ENCODE measurements at places on chromosomes 2 and 18.
A peak's percentile ranks its signal among the peaks of the same experiment; 100 is the strongest.

DNA sequence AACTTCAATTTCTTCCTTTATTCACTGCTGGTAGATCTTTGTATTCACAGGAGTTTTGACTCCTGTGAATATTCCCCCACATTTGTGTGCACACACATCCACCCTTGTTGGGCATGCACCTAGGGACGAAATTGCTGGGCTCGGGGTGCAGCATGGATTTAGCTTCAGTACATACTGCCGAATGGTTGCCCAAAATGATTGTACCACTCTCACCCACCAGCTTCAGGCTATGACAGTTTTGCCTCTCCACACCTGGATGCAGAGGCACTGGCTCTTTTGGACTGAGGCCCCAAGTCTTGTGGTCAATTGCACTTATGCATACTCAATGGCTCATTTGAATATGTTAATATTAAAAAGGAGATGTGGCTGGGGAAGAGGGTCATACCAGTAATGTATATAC, 65.1 kb upstream of the ODC1 start:
- DNase-seq, result no peak

- no peak for DNase-seq
Measured at GRCh38 chr2:113036763-113037162, 15.9 kb downstream of the IL36B start.

GRCh38 chr2:216551234-216552068, 52.8 kb downstream of the RPL37A start:
- no peak for DNase-seq

GRCh38 chr2:22697054-22697788, 687.8 kb upstream of the KLHL29 start:
- no peak for DNase-seq

DNA sequence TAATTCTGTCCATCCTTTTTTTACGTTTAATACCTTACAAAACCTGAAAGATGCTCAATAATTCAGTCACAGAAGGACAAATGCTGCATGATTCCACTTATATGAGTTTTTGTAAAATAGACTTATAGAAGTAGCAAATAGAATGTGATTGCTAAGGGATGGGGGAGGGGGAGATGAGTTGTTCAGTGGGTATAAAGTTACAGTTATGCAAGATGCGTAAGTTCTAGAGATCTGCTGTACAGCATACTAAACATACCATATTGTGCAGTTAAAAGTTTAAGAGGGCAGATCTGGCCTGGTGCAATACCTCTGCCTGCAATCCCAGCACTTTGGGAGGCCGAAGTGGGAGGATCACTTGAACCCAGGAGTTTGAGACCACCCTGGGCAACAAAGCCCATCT, 78.8 kb downstream of the TET3 start:
- DNase-seq, result no peak

GRCh38 chr2:237742191-237742590, 56.4 kb upstream of the RBM44 start:
- DNase-seq, result no peak

DNA sequence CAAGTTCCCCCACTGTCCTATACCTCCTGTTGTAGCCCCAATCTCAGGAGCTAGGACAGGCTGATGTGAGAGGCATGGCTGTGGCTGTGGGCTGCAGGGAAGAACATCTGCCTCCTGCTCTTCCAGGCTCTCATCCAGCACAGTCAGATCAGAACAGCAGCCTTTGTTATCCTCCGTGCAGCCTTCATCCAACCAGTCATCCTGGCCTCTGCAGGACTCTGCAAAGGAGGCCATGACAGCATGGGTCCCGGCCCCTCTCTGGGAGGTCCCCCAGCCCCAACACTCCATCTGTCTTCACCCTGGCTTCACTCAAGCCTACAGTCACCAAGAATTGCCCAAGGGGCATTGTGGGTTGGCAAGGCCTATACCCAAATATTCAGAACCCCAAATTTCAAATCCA, 223.2 kb upstream of the COPS8 start:
- DNase-seq, result no peak

DNA sequence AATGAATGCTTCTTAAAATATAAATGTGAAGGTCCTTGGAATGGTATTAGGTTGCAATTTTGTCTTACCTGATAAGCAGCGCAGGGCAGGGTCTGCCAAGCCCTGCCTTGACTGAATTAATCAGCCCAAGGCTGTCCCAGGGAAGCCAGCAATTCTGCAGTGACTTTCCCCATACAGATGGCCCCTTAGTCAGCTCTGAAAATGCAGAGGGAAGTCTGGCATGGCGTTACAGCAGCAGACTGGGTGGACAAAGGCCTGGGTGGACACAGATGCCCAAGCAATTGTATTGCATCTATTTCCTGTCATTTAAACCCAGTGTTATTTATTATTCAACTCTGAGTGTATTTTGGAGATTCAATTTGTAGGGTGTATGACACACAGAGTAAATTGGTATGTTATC, 56.6 kb upstream of the NOL4 start:
- no peak for DNase-seq

DNA sequence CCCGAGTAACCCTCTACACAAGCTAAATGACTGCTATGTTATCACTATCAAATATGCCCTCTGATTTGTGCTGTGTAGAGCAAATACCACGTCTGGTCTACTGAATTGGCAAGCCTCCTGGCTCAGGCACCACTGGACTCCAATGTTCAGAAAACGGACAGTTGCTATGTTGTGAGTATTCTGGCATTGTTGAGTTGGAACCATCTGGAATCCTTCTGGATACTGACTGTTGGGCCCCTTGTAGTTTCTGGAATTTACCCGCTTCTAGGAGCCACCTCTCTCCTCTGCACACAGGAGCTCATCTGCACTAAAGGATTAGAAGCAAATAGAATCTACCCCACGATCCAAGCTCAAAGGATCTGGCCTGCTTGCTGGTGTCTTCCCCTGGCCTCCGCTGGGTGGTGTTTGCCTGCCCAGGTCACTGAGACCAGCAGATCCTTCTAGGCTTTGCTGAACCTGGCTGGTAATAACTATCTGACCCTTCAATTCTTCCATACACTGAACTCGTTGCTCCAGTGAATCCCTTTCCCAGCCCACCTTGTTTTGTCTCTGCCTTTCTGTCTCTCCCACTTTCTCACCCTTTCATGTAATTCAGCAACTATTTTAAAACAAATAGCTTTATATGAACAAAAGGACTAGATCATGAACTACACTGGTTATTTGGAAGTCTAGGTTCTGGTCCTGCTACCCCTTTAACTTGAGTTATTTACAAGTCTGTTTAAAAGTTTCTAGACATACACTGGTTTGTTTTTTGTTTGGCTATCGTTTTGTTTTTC, 2.1 kb upstream of the HAAO start:
- DNase-seq, result no peak

DNA sequence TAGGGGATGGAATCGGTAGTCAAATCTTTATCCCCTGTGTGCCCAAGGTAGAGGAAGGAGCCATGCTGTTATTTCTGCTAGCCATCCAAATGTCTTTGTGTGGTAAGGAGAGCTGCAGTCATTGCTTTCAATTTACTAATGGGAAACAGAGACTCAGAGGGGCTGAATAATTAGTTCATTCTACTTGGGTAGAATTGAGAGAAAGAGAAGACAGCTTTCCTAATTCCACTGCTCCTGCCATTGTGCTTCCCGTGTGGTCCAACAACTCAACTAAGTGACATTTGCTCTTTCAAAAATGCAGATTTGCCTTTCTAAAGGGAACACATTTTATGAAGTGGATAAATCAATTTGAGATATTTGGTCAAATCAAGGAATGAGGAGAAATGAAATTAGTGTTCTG, 136.1 kb downstream of the AQP4 start:
- no peak for DNase-seq

DNA sequence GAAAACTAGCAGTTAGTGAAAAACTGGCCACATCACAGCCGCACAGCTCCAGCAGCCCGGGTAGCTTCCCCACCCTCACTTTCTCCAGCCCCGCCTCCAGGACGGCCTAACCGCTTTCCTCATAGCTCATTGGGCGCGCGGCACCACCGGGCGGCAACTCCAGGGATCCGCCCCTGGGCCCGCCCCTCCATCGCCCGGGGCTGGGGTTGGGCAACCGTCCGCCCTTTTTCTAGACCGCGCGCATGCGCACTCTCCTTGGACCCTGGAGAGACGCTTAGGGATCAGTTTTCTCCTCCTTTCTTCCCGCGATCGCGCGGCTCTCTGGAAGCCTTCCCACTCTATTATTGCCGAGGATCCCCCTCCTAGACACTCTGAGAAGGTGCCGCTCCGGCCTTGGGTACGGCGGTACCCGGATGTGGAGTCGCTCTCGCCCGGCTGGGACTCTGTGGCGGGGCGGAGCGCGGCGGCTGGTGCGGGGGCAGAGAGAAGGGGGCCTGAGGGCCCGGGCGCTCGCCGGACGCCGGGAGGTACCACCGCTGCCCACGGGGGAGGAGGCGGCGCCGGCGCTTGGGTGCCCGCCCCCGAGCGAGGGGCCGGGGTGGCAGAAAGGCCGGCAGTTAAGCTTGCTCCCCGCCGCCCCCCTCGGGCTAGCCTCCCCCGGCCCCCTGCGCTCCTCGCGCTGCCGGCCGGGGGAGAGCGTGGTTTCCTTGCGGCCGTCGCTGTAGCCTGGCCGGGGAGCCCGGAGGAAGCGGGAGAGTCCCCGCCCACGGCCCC, at the start of gene MIB1:
Gene MIB1 (plus strand): TSS at position 255 of the 774 bp plus-strand sequence. CDS start 792 bp downstream, outside the sequence.
- DNase-seq, result peak; percentile 98

- DNase-seq, result no peak
Measured at GRCh38 chr18:80179857-80180558, 67.3 kb downstream of the PARD6G start.

DNA sequence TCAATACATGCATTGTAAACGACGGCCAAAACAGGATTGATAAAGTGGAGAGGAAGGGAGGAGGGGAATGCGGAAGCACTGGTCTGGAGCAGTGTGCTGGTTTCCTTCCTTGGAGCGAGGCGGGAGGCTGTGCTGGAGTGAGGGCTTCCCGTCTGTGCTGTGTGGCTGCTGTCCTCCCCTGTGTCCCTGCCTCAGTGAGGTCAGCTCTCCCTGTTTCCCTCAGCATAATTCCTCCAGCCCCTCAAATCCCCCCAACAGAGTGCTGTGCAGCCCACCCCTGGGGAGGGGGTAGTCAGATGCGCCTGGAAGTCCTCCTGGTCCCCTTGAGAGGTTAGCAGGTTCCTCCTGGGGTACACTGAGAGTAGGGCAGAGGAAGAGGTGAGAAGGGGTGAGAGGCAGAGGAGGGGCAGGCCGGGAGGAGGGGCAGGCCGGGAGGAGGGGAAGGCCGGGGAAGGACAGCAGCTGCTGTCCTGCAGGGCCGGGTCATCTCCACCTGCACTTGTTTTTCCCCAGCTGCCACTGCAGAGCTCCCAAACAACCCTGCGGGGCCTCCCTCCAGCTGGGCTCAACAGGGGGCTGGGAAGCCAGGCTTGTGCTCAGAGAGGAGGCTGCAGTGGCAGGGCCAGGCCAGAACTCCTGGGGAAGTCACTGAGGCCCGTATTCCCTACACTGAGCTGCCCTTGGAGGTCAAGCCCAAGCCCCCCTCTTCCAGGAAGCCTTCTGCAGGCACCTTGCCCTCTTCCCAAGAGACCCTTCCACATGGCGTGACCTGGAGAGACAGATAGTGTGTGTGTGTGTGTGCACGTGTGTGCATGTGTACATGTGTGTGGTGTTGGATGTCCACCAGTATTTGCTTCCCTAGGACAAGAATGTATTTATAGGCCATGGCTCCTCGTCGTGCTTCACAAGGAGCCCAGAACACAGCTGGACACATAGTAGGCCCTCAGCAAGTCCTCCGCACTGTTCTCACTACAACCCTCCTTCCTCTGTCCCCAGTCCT, 13.2 kb upstream of the ATP6V1B1 start:
- DNase-seq, result no peak

- DNase-seq, result no peak
Measured at GRCh38 chr2:228613133-228613850, 431.8 kb upstream of the SPHKAP start.

- DNase-seq, result no peak
Measured at GRCh38 chr18:23135550-23136325, 453 bp downstream of the CABLES1 start.

- no peak for DNase-seq
Measured at GRCh38 chr18:52577795-52578194, 237.8 kb downstream of the DCC start.

- DNase-seq, result no peak
Measured at GRCh38 chr2:237096201-237096600, 10.5 kb downstream of the COPS8 start.

GRCh38 chr2:66960161-66960560, 437.0 kb upstream of the ETAA1 start:
- DNase-seq, result no peak

- no peak for DNase-seq
Measured at GRCh38 chr2:230669386-230669950, 43.2 kb upstream of the CAB39 start.

GRCh38 chr18:35682281-35682867, 100.8 kb downstream of the GALNT1 start:
- no peak for DNase-seq

DNA sequence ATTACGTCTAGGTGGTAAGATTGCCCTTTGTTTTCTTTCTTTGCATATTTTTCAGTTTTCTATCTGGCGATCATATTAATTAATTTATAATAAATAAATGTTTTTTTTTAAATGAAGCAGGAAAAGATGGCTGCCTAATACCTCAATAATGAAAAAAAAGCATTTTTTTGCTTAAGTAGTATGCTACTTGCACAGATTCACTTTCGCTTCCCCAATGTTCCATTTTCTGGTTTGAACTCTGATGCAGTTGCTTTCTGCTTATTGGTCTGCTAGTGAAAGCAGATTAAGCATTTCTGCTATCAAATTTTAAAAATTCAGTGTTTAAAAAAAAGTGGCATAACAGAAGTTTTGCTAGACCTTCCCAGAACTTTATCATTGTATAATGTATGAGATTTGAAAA, 11.9 kb upstream of the TMEM182 start:
- DNase-seq, result no peak

- DNase-seq, result peak; percentile 1
Measured at GRCh38 chr2:223601932-223602666, at the start of gene SCG2. SCG2 (minus strand) TSS chr2:223602361; CDS start chr2:223599282, 3,079 bp downstream.

GRCh38 chr2:16738361-16739225, 73.0 kb upstream of the CYRIA start:
- DNase-seq, result no peak

DNA sequence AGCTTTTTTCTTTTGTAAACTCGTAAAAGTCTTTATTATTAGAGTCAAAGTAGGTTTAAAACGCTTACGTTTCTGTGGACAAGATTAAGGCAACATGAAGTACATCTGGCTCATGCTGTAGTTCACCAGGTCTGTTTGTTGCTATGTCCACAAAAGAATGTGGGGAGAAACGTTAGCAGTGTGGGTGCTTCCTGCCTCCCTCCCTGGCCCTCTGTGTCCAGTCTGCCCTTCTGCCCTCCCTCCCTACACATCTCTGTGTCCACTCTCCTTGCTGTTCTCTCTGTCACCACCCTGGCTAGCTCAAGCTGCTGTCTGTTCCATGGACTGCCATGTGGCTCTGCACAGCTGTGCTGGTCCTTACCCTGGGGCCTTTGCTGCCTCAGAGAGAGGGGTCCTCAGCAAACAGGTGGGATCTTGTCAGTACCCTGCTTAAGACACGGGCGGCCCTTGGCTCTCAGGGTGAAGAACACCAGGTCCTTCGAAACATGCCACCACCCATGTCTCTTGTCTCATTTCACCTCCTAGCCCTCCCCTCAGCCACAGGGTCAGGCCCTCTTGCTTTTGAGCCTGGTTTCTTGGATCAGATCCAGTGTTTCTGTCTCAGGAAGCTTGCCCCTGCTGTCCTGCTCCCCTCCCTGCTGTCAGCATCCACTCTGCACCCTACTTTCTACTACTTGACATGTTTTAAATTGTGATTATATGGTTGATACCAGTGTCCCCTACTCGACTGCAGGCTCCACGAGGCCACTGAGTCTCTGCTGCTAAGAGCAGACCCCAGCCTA, 79.2 kb downstream of the LIMS1 start:
- DNase-seq, result no peak

GRCh38 chr2:29011418-29012060, 30.4 kb downstream of the TOGARAM2 start:
- peak; percentile 69 for DNase-seq
